ENCODE measurements at places on chromosomes 6 and 20.

- no peak for DNase-seq
These were observed 51.0 kb downstream of the JAG1 start for GRCh38 chr20:10622657-10623418.

GRCh38 chr6:111254004-111254778 is 166.9 kb downstream of the SLC16A10 start:
- DNase-seq, result no peak

- no peak for DNase-seq
These were observed 13.8 kb upstream of the TIAM2 start for GRCh38 chr6:154981079-154981870.

DNA sequence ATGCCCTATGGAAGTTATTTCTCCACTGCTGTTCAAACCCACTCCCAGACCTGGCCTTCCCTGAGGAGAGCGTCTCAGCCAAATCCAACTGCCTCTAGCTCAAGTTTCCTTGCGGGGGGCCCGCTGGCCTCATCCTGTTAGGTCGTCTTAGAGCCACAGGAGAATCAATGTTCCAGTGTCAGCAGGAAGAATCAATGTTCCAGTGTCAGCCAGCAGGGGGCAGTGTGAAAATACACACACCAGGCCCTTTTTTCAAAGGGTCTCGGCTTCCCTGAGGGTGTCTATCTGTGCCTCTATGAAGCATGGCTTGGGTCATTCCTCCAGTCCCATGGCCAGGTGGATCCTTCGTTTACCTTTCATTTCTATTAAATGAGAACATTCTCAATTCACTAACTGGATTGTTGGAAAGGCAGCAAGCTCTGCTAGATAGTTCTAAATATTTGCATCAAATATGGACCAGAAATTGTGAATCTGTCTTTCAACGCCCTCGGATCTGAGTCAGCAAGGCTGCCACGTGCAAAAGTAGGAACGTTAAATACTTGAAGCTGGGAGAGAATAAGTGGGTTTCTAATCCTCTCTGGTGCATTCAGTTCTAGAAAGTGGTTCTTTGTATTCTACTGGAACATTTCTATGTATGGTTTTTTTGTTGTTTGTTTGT is 19.2 kb downstream of the PRND start:
- peak; percentile 47 for DNase-seq

GRCh38 chr20:57809661-57810172 is 99.9 kb upstream of the PMEPA1 start:
- no peak for DNase-seq

DNA sequence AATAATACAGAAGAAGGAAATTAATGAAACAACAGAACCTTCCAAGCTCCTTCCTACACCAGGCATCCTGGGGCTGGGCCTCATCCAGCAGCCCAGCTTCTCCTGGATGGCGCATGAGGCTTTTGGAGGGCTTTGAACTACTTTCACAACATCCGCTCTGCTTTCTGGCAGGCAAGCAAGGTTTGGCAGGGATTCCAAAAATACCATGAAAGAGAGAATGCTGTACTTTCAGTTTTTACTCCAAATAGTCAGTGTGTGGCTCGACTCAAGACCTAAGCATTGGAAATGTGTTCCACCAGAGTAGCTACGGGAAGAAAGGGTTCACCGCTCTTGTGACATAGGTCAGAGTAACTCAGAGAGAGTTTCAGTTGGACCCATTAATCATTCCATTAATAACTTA is 125.4 kb downstream of the OPRM1 start:
- DNase-seq, result peak; percentile 79

- no peak for DNase-seq
These were observed 163.5 kb upstream of the SHLD1 start for GRCh38 chr20:5586720-5587119.

- DNase-seq, result peak; percentile 33
These were observed 15.0 kb upstream of the PMEPA1 start for GRCh38 chr20:57724610-57725405.

GRCh38 chr6:160428818-160429619 is 80.8 kb downstream of the SLC22A3 start:
- no peak for DNase-seq

- no peak for DNase-seq
These were observed 97.3 kb upstream of the CARMIL1 start for GRCh38 chr6:25181923-25182322.

All from Ammon's horn (tissue), 1 donor.